HT1080 (cell line): ENCODE measurements at places on chromosomes 11 and 22. TPM values are rescaled to one million over a fixed set of nuclear protein-coding genes. Genes with fewer than 3 reads are reported as not detected.

- DNase-seq: peak; percentile 58
Measured at GRCh38 chr11:56876621-56877275, 112.0 kb upstream of the OR5AK2 start.

- no peak for DNase-seq
Measured at GRCh38 chr11:73294604-73295003, 13.5 kb upstream of the ARHGEF17 start.

SCUBE2 gene
- 0.71 and 1.5 TPM in 2 replicates for total RNA-seq

SCO2 gene
- total RNA-seq: 6.4 and 7.7 TPM in 2 replicates

GRCh38 chr22:45769569-45770210 lies 98.1 kb downstream of the ATXN10 start:
- no peak for DNase-seq

DNA sequence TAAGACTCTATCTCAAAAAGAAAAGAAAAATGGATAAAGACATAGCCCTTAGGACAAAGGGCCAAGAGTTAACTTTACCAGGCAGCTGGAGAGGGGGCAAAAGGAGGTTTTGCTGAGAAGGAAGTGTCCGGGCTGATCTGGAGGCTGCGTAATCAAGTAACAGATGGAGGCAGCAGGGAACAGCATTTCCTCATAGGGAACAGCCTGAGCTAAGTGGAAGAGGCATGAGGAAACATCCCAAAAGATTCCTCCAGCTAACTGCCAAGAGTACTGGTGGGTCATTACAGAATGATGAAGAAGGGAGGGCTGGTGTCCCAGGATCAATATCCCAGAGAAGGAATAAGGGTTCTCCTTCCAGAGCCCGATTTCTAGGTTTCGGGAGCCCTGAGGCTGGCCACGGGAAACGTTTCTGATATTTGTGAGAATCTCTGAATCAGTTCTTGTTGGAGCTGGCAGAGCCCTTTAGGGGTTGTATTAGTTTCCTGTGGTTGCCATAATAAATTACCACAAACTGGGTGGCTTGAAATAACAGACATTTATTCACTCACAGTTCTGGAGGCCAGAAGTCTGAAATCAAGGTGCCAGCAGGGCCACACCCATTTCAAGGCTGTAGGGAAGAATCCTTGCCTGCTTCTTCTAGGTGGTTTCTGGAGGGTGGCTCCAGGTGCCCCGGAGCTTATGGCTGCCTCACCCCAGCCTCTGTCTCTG lies 21.2 kb downstream of the LIF start:
- peak; percentile 28 for DNase-seq

DNA sequence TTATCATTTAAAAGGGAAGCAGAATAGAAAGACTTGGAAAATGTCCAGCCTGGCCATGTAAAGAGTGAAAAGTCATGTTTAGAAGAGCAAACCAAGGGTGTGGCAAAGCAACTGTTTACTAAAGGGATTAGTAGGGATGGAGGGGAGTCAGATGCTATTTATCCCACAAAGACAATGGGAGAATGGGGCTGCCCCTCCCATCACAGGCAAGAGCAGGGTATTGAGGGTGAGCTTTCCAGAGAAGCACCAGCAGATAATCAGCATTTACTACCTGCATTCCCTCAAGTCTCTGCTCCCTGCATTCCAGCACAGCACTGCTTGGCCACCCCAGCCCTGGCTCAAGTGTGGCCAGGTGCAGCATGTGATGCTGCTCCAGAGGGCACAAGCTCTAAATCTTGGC lies 18.5 kb upstream of the QSER1 start:
- DNase-seq: no peak

DNA sequence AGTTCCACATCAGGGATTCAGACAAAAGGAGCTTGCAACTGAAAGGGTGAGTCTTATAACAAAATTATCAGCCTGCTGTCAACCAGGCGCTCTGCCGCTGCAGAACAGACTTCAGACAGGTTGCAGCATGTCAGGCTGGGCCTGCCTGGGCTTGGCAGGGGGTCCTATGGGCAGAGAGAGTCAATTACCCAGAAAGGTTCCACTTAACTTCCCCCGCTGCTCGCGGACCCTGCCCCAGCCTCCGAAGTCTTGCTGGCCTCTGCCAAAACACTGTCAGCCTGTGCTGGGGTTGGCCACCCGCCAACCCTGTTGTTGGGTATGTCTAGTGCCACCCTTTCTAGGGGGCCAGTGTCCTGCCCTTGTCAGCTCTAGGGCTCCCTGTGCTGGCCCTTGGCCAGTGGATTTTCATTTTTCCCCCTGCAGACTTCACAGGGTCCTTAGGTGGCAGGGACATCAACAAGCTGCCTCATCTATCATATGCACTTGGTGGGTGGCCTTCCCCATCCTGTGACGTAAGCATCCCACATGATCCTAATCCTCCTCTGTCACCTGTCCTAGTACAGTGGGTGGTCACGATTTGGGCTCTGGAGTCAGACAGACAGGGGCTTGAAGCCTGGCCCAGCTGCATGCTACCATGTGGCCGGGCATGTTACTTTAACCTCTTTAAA lies 166.5 kb upstream of the CADM1 start:
- DNase-seq: no peak

TYR gene
- not detected in 2 replicates for total RNA-seq

SEPTIN5 gene
- 2.3 and 2.8 TPM in 2 replicates for total RNA-seq

GRCh38 chr11:113908098-113908497 lies 3.5 kb downstream of the HTR3B start:
- no peak for DNase-seq

DEPDC7 gene
- total RNA-seq: 1.6 and 2.6 TPM in 2 replicates

GRCh38 chr11:9399466-9399865 lies 15.0 kb downstream of the IPO7 start:
- DNase-seq: no peak

DNA sequence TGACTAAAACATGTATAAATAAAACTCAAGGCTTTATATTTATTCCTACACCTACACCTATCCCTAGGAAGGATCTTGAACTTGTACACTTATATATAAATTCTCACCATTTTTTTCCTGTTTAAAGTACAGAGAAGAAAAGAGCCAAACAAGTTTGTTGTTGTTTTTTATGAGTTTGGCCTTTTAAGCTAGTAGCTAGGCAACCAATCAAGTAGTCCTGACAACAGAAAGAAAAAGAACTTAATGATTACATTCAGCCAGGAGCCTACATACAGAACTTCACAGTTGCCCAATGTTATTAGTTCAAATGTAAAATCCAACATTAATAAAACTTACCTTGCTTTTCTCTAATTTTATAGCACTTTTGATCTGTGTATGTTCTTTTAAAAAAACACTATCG lies 316.2 kb downstream of the SOX6 start:
- DNase-seq: no peak

GRCh38 chr22:26482161-26482560 lies 1.4 kb downstream of the HPS4 start:
- DNase-seq: no peak

DNA sequence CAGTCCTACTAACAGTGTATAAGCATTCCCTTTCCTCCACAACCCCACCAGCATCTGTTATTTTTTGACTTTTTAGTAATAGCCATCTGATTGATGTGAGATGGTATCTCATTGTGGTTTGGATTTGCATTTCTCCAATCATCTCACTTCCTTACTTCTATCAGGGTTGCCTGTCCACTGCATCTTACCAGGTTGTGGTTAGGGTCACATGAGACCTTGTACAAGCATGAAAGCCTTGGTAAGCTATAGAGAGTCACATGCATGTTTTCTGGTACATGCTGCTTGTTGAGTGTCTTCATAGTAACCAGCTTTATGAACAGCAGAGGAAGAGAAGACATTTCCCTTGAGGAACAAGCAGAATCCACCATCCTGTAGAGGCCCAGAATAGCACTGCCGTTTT lies 102.9 kb upstream of the PAX6 start:
- DNase-seq: no peak

ANO9 gene
- not detected in 2 replicates for total RNA-seq

PTPRCAP gene
- 0.60 TPM in 1 of 2 replicates, not detected in the other for total RNA-seq

- DNase-seq: peak; percentile 17
Measured at GRCh38 chr11:12474871-12475270, 97.5 kb downstream of the PARVA start.

- no peak for DNase-seq
Measured at GRCh38 chr11:27087432-27087831, 46.8 kb downstream of the BBOX1 start.

- peak; percentile 41 for DNase-seq
Measured at GRCh38 chr22:16989915-16990314, 18.1 kb downstream of the GAB4 start.

DNA sequence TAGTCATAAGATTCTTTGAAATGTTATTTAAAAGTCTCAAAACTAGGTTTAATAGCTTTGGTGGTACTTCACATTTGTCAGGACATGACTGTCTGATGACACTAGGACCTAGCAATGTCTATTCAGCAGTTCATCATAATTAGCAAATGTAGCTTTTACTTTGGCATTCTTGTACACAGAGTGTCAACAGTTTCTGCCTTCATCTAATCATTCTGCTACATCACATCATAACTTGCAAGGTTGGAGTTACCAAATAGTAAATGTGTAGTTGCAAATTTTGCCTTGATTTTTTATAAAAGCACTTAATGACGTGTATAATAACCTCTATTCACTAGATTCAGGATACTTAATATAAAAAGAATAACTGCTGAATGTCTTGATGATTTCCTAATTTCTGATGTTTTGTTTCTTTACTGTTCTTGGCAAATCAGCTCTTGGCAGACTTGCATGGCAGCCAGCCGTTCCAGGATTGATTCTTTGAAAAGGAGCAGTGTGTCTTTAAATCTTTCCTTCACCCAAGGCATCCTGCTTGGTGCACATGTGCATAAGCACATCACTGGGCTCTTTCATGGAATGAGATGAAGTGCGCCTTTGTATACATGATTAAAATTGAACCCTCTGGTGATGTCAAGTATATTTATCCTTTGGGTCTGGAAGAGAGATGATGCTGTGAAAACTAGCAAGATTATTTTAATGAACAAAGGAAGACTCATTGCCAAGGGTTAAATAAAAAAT lies 12.2 kb downstream of the FBXO7 start:
- no peak for DNase-seq

- DNase-seq: no peak
Measured at GRCh38 chr11:37442576-37442975, 844.5 kb upstream of the RAG2 start.

CALCB gene
- 0.19 TPM in 1 of 2 replicates, not detected in the other for total RNA-seq

DNA sequence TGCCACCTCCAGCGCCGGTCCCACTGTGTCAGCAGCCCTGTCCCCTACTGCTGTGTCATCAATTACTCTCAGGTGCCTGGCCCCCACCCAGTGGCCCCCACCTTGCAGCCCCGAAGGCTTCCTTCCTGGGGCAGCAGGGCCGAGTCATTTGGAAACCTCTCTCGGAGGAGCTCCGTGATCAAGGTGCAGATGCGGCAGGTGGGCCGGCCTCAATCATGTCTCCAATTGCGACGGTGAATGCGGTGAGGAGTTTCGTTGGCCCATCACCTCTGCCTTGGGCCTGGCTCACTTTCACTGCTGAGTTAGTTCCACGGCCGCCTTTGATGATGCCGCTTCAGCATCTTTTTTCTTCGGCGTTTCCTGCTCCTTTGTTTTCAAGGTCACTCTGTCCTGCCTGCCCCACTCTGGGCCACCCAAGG lies 11.3 kb upstream of the CXCR5 start:
- DNase-seq: no peak

DNA sequence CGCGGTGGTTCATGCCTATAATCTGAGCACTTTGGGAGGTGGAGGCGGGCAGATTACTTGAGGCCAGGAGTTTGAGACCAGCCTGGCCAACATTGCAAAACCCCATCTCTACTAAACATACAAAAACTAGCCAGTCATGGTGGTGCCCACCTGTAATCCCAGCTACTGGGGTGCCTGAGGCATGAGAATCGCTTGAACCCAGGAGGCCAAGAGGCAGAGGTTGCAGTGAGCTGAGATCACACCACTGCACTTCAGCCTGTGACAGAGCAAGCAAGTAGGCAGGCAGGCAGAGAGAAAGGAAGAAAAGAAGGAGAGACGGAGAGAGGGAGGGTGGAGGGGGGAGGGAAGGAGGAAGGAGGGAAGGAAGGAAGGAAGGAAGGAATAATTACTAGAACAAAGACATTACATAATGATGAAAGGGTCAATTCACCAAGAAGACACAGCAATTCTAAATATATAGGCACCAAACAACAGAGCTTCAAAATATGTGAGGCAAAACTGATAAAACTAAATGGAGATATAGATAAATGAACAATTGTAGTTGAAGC lies 13.8 kb upstream of the CLDN5 start:
- no peak for DNase-seq

FAM227A gene
- 0.07 TPM in 1 of 2 replicates, not detected in the other for total RNA-seq

- peak; percentile 35 for DNase-seq
Measured at GRCh38 chr11:123238297-123238696, 43.2 kb upstream of the CLMP start.

- DNase-seq: no peak
Measured at GRCh38 chr22:48477031-48477721, 1350.5 kb downstream of the BRD1 start.

GRCh38 chr22:17665854-17666253 lies 27.3 kb downstream of the BCL2L13 start:
- DNase-seq: no peak

SC5D gene
- total RNA-seq: 20.0 and 26.6 TPM in 2 replicates
